ENCODE measurements at places on chromosomes 3 and 15.

DNA sequence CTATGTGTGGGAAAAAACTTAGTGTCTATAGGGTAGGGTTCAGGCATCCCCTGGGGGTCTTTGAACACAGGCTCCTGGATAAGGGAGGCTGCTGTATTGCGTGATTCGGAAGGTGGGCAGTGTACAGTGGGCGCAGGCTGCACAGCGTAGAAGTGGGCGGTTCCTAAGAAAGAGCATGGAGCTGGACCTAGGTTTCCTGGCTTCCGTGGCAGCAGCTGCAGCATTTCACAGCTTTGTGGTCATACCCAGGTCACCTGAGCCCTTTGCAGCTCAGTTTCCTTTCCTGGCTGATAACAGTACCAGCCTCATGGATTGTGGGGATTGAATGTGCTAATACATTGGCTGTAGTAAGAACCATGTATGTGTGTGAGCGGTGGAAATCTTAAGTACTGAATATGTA is 22.2 kb downstream of the CFAP100 start:
- DNase-seq: no peak

DNA sequence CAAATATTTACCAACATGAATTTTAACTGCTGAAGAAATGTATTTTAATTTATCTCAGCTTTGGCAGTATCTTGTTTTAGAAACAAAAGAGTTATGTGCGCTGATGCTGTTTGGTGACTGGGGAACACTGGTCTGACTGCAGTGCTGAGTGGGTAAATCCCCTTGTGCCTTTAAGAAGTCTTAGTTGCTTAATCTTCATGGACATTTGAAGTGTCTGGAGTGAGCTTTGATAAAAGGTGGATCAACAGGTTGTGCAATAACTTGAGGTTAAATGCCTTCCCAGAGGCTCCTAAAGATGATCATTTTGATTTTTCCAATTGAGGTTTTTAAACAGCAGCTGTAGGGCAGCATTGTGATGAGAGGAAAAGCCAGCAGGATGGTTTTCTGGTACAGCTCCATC is 68.7 kb downstream of the TP63 start:
- DNase-seq: no peak

GRCh38 chr3:15097891-15098290 is 1.1 kb downstream of the RBSN start:
- no peak for DNase-seq

GRCh38 chr3:120344349-120344748 is 4.8 kb downstream of the LRRC58 start:
- DNase-seq: no peak

GRCh38 chr3:36811768-36812167 is 47.4 kb upstream of the DCLK3 start:
- DNase-seq: no peak
